ENCODE measurements at places on chromosomes 11 and 22.
A peak's percentile ranks its signal among the peaks of the same experiment; 100 is the strongest.

- DNase-seq = no peak
Observed at GRCh38 chr11:61026121-61027031, 54.9 kb downstream of the CD6 start.

- DNase-seq = no peak
Observed at GRCh38 chr11:109490953-109491635, 69.1 kb downstream of the C11orf87 start.

- no peak for DNase-seq
Observed at GRCh38 chr11:83019888-83020579, 51.7 kb downstream of the RAB30 start.

DNA sequence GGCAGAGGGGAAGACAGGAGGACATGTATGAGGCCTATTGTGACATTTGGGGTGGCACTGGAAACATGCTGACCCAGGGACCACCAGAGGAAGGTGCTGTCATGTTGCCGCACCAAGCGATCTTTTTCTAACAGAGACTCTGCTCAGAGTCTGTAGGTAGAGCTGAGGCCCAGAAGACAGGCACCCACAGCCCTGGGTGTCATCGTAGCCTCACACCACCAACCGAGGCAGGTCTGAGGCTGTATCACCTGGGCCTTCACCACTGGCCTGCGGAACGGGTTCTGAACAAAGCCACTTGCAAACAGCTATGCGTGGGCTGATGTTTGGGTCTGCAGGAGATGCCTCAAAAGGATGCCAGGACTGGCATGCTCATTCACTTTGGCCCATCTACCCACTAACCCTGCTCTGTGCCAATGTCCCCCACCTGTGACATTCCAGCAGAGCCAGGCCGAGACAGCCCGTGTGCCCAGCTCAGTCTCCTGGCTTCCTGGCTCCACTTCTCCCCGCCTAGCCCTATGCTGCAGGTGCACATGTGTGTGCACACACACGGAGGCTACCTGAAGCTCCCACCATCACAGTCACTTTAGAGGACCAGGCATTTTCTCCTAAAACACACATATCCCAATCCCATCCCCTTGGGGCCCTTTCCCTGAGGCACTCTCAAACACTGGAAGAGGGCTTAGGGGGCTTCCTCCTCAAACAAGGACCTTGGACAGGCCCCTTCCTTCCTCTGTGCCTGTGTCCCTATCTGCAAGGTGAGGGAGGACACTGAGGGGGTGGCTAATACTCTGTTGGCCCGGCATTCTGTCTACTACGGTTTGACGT lies 3.6 kb downstream of the TRIM29 start:
- no peak for DNase-seq

DNA sequence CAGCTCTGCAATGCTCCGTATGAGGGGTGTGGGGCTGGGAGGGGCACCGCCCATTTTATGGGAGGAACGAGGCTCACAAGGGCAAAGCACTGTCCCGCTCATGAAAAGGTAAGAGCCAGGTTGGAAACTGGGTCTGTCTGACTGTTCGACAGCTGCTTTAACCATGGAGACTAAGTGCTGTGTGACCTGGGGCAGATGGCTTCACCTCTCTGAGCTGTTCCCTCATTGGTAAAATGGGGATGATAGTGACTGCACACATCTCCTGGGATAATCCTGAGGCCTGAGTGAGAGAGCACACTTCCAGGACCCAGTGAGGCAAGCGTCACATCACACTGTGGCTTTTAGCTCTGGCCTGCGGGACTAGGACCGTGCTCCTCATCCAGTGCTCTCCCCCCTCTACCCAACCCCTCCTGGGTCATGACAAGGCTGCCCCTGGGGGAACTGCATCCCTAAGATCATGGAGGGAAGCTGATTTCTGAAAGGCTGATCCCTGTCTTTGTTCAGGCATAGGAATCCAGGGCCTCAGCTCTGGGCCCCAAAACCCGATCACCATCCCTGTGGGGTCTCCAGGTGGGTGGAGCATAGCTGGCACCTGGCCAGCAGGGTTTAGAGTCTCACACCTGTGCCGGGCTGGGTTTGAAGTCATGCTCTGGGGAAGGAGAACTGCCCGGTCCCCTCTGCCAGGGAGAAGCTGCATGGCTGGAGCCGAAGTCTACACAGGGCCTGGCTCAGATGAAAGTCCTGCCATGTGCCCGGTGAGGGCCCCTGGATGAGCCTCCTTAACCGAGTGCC lies 21.3 kb downstream of the FGF3 start:
- DNase-seq = no peak

DNA sequence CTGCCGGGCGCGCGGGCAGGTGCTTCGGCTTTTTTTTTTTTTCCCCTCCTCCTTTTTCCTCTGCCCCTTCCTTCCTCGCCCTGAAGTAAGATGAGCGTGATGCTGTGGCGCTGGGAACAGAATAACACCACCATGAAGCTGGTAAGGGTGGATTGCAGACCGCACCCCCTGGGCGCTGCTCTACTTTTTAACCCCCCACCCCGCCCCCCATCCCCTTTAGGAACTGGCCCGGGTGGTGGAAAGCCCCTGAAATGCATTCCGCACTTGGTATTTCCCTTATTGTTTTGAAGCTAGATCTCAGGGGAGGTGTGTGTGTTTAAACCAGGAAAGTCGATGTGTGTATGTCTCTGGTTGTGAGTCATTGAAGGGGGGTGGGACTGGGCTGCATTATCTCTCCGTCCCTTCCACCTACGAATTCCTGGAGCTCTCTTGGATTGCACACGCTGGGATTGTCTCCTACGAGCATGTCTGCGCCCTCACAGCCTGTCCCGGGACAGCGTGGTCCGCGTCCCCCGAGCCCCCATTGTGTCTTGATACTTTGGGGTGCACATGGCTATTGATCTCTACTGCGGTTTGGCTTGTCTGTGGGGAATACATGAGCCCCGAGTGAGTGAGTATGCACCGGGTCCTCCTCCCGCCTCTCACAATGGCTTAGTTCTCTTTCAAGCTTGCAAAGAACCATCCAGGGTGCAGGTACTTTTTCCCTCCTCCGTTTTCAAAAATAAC lies 64.9 kb downstream of the NAV2 start:
- DNase-seq = no peak

DNA sequence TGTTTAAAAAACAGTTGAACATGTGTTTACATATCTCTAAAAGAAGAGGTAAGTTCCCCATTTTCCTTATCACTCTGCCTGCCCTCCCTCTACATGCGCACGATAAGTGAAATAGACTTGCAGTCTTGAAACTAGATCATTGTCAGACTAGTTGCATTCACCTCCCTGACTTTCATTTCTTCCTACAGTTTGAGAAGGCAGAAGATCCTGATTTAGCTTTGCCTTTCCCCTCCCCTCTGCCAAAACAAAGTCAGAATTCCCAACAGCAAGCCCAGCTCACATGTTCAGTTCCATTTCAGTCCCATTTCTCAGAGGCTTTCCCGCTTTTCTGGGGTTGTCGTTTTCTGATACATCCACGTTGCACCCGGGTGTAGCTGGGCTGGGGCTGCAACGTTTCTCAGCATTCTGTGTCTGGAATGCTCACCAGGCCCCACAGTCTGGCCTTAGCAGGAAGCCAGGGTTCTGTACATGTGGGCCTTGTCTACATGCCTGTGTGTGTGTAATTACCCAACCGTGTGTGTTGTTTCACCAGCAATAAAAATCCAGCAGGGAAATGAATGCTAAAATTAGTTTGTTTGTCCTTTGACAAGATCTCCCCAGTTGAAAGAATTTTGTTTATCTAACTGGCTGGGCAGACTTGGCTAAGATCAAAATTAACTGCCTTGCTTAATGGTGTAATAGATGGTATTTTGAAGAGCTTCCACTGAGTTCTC lies 179.2 kb downstream of the DBX1 start:
- no peak for DNase-seq

DNA sequence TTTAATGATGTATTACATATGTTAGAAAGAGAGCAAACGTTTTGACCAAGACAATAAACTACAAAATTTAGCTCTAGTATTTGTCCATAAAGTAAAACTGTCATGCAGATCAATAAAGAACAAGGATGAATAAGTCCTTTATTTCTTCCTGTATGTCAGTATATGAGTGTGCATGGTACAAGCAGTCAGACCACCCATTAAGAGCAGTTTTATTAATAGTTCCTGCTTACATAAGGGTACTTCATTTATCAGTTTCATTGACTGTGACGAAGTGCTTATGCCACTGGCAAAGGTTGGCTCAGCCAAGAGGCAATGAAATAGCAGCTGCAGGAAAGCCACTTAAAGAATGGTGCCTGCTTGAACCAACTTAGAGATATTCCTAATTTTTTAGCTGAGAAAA lies 913.0 kb upstream of the CNTN5 start:
- DNase-seq = no peak

- peak; percentile 75 for DNase-seq
Observed at GRCh38 chr11:77047007-77047927, 13.1 kb downstream of the B3GNT6 start.

DNA sequence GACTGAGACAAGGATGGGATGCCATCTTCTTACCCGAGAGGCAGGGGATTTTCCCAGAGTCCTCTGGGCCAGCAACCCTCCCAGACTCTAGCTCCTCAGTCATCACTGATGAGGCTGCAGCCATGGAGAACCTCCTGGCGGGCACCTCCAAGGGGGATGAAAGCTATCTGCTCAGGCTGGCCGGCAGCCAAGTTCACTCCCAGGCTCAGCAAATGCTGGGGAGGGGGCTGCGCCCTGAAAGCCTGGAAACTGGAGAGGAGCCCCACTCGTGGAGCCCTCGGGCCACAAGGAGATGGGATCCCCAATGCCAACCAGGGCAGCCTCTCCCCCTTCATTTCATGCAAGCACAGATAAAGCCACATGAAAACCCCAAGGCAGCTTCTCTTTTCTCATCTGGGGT lies 75.0 kb downstream of the CACNA1I start:
- DNase-seq = no peak

- DNase-seq = peak; percentile 70
Observed at GRCh38 chr22:46614025-46614931, 5.9 kb upstream of the GRAMD4 start.

GRCh38 chr11:15654451-15654850 lies 539.7 kb downstream of the INSC start:
- DNase-seq = no peak

GRCh38 chr11:76030286-76030685 lies 176.0 kb downstream of the WNT11 start:
- DNase-seq = no peak

- DNase-seq = no peak
Observed at GRCh38 chr22:40040927-40041326, 46.2 kb downstream of the FAM83F start.

DNA sequence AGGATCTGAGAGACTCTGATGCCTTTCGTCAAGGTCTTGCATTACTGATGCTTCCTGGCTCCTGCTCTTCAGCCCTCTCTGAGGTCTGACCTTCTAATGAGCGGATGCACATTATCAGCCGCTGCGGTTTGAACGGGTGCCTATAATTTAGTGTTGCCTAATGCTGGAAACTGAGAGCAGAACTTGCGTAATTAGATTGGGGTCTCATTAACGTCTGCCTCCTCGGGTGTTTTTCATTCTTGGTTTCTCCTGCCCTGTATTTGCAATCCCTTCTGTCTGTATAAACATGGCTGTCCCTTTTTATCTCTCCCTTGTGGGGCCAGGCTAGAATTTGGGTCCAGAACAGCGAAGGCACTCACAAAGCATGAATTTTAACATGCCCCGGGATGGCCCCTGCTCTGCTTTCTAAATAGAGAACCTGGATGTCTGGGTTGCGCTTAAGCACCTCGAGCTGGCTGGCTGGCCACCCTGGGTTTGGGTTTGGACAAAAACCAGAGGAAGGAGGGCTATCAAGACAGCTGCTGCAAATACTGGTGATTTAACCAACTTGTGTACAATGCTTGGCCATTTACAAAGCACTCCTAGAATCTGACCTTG lies 118.6 kb downstream of the TIMP3 start:
- no peak for DNase-seq

- no peak for DNase-seq
Observed at GRCh38 chr11:58926251-58926650, 13.0 kb upstream of the GLYATL1 start.

DNA sequence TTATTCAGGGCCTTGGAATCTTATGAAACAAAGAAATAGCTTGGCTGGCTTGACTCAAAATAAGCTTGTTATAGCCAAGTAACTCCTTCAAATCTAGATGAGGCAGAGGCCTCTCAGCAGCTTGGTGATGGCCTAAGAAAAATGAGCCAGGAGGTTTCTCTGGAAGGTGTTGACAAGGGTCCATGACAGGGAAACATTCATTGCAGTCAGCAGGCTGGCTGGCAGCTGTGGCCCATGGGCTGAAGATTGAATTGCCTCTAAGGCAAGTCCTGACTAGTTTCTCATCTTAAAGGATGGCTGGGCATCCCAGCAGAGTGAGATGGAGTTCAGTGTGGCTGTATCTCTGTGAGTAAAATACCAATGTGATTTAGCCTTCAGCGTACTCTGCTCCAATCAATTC lies 441.0 kb downstream of the NELL1 start:
- DNase-seq = no peak
